ENCODE measurements at places on chromosomes 2 and 18. TPM values are rescaled to one million over a fixed set of nuclear protein-coding genes. Genes with fewer than 3 reads are reported as not detected.

DNA sequence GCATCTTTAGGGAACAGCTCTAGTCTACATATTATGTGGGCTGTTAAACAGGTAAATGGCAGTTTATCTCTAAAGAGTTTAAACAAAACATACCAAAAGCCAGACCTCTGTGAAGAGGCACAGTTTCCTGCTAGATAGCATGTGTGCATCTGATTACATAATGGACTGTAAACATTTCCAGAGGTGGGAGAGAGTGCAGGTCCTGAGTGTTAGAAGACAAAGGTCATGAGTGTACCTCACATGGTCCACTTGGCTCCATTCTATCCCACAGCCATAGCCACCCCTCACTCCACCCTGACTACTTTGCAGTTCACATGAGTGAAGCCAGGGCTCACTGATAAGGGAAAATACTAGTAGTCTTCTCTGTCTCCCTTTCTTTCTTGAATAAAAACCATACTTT lies 233.4 kb downstream of the MTX2 start:
- no peak for DNase-seq

- peak; percentile 51 for DNase-seq
These were observed 4.8 kb downstream of the C2orf66 start for GRCh38 chr2:196804381-196804780.

CASP8 gene
- 13.9 TPM for total RNA-seq

- no peak for DNase-seq
These were observed 209.9 kb downstream of the TTC32 start for GRCh38 chr2:19691892-19692291.

NEUROD1 gene
- not detected for total RNA-seq
